ENCODE measurements at places on chromosomes 3 and 15.

DNA sequence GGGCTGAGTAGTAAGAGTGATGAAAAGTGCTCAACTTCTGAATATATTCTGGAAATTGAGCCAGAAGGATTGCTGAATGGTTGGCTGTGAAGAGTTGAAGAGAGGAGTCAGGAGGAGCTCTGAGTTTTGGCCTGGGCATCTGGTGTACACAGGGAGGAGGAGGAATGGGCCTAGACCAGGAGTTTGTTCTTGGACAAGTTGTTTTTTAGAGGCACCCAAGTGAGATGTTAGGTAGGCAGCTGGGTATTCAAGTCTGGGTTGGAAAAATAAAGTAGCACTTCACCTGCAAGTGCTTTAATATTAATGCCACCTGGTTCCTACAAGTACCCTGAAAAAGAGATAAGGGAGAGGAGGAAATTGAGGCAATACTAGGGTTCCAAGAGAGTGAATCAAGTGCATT lies 14.7 kb downstream of the BSN start:
- no peak for DNase-seq

- no peak for DNase-seq
Measured at GRCh38 chr3:138188013-138188730, 1.1 kb downstream of the ARMC8 start.

DNA sequence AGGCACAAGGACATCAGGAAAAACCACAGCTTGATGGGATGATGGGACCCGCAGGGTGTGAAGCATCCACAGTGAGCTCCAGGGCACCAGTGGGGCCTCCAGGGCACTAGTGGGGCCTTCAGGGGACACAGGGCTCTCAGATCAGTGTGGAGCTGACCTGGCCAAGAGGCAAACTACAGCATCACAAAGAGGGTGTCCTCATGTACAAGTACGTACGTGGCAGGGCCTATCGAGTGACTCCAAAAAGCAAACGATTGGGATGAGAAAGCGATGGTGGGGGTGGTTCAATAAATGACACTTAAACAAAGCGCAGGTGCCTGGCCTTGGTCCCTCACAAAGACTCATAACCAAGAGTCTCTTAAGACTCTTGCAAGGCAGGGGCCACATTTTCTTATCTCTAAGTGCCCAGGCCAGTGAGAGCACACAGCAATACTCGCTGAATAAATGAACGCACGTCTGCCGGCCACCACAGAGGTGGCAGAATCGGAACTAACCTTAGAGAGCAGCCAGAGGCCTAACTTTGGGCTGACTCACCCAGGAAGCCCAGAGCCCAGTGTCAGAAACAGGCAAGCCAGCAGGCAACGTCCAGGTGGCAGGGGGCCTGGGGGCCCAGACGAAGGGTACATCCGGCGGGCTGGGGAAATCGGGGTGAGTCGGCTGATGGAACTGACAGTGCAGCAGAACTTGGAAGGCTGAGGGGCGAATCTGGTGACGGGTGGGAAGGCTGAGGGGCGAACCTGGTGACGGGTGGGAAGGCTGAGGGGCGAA lies 8.7 kb downstream of the PCSK6 start:
- DNase-seq, result no peak

GRCh38 chr3:132378048-132378762 lies 39.1 kb upstream of the DNAJC13 start:
- DNase-seq, result no peak

GRCh38 chr3:104437891-104438290 lies 928.8 kb upstream of the ALCAM start:
- no peak for DNase-seq

DNA sequence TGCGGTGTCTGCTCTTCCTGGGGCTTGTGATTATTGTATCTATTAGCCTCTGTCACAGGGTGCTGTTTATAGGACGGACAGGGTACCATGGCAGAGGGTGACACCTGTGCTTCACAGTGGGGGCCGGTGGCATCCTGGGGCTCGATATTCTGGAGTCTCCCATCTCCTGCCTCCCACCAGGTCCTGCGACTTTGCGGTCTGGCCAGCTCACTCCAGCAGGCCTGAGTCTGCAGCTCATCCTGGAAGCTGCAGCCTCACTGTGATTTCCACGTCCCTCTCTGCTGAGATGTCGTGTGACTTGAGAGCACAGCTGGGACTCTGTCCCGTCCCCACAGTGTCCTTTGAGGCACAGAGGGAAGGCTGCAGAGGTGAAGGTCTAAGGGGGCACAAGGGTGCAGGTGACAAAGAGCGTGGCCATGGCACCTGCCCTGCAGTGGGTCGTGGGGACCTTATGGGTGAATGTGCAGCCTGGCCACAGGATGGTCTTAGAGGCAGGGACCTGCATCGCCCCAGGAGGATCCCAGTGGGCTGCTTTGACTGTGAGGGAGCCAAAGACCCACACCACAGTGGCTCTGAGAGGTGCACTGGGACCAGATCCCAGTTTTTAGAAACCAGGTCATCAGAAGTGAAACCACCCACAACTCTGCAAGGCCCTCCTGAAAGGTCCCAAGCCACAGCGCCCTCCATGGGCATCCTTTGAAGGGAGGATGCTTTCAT lies 172.8 kb downstream of the KLF13 start:
- no peak for DNase-seq

DNA sequence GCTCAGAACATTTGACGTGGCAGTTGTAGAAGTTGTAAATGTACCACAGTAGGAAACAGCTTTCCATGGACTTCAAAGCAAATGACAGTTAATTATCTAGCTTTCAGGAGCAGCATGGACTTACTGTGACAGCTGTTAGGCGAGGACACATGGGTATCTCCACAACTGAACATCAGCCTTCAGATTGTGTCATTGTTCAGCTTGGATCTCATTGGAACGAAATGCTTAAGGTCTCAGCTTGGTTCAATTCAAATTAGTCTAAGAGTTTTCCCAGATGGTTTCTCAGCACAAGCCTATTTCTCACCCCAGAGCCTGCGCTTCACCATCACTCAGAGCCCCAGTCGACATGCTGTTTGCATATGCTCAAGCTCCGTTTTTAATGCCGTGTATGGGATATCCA lies 21.1 kb upstream of the GYG1 start:
- DNase-seq, result no peak

Measured in activated CD4-positive, CD25-positive, alpha-beta regulatory T cell treated with anti-CD3 and anti-CD28 coated beads, Interleukin-2, amount 50 U/mL, for 72 hours (primary cell).